ENCODE measurements at places on chromosomes 1 and 21. TPM values are rescaled to one million over a fixed set of nuclear protein-coding genes. Genes with fewer than 3 reads are reported as not detected.

Gene LCE2C
- not detected for total RNA-seq

Gene MATN1
- not detected for total RNA-seq

DNA sequence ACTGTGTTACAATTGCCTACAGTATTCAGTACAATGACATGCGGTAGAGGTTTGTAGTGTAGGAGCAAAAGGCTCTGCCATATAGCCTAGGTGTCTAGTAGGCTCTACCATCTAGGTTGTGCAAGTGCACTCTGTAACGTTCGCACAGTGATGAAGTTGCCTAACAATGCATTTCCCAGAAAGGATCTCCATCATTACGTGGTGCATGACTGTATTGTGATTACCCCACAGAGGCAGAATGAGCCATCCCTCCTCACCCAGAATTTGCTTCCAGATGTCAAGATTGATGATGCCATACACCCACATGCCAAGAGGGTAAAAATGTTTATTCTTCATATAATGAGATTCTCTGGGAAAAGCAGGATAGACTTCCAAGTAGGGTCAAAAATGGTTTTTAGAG lies 199.3 kb upstream of the CTTNBP2NL start:
- DNase-seq, result no peak

DNA sequence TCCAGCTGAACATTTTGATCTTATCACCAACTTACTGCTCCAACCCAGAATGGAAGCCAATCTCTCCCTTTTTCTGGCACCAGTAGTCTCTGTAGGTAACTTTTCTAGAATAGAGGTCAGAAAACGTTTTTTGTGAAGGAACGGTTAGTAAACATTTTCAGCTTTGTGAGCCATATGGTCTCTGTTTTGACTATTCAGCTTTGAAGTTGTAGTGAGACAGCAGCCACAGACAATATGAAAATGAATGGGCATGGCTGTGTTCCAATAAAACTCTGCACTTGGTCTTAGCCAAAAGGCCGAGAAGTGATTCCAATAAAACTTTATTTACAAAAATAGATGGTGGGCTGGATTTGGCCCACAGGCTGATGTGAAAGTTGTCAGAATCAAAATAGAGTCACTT lies 28.9 kb downstream of the MAP10 start:
- DNase-seq, result no peak

DNA sequence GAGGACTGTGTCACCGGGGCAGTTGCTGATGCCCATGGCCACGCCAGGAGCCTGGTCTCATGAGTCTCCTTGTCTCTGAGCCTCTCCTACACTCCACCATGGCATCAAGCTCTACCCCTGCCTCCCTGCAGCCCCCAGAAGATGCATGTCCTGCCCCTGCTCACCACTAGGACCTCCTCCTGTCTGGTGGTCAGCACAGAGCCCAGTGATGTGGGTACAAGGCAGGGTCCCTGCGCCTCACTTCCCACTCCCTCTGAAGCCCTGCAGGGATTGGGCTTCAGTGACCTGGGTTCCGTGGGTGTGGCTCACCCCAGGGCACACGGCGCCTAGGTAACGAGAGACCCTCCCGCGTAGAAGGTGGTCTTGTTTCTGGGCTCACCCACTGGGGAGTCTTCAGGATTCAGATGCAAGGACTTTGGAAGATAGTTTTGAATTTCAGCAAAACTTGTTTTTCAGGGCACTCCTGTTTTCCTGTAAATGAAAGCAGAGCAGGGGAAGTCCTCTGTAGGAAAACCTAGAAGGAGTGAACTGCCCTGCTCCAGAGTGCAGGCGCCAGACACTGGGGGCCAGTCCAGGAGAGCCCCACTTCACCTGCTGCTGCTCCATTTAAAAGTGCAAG lies 2.8 kb downstream of the COL18A1 start:
- DNase-seq, result peak; percentile 73

DNA sequence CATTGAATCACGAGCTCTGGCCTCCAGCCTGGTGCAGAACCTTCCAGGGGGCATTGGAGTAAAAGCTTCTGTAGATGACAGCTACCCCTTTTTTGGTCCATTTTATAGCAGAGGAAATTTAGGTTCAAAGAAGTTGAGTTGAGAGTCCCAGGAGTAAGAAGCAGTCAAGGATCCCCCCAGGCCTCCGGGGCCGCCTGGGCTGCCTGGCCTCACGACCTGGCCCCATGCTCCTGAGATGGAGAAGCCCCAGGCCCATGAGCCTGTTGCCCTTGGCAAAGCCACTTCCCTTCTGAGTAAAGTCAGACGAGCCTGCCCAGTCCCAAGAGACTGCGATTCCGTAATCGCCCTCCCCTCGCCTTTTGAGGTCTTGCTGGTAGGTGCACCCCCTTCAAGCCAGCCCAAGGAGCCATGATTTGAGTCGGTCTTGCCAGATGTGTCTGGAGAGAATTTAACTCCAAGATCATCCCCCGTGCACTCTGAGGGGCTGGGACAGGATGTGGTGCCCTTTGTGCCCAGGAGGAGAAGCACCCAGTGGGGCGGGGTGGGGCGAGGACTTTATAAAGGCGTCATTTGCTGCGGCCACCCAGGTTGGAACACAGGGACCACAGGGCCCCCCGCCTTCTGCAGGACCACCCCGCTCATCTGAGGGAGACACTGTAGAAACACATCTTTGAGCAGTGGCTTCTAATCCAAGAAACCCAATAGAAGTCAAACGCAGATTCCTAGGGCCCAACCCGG lies 30.1 kb downstream of the PDE9A start:
- DNase-seq, result no peak

GRCh38 chr1:13900583-13900982 lies 200.6 kb downstream of the PRDM2 start:
- no peak for DNase-seq

GRCh38 chr1:16882986-16883385 lies 12.8 kb upstream of the RNU1-2 start:
- no peak for DNase-seq

DNA sequence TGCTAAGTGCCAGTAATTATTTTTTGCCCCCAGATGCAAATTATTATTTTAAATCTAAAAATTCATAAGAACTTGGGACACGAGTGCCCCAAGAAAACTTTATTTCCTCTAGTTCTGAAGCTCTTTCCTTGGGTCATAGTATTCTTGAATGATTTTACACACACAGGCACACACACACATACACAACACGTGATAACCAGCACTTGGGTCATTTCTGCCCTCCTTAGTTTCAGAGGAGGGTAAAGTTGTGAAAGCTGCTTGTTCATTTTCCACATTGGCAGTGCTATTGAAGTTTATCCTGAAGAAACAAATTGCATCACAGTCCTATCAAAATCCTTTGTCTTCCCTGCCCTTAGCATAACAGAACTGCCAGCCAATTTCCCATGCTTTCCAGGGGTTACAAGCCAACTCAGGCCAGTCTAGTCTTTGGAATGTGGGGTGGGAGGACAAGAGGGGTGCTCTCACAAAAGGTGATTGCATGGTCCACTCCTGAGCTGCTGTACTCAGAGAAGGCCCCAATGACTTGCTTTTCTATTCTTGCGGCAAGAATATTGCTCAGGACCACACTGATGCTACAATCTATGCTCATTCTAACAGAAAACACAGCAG lies 98.5 kb upstream of the POGK start:
- no peak for DNase-seq

Gene FAM151A
- not detected for total RNA-seq

DNA sequence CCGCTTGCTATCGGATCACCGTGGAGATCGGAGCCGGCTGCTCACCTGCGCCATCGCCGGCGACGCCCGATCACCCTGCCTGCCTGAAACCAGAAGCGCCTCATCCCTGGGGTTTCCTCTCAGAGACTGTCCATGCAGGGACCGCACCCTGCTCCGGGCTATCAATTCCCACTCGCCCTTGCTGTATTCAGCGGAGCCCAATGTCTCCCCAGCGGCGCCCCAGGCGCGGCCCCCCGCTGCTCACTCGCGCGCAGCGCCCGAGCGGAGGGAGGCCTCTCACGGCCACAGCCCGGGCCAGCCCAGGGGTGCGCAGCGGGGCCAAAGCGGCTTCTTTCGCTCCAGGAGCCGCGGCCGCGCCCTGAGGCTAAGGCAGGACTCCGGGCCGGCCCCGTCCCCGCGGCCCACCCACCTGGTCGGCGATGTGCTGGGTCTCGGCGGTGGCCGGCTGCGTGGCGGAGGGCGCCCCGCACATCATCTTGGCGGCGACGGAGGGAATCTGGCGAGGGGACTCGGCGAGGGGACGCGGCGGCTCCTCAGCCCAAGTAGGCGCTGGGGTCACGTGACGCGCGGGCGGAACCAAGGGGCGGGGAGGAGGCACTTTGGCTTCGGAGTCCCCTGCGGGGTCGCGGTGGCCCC lies at the start of gene CSTB:
TSS of gene CSTB (minus strand) at position 514 of the 636 bp plus-strand sequence. CDS start at position 475, 39 bp downstream.
- DNase-seq, result peak; percentile 95

DNA sequence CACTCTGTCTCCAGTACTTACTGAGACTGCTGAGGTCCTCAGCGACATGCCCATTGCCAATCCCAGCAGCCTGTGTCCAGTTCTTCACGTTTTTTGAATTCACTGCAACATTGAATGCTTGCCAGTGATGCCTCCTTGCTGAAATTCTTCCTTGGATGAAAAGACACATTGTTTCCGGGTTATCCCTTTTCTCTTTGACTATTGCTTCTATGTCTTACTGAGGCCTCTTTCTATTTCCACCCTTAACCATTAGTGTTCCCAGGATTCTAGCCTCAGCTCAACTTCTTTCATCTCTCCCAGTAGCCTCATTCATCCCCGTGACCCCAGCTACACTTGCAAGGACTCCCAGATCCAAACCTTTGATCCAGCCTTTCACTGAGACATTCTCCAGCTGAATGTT lies 46.5 kb upstream of the KIF26B start:
- no peak for DNase-seq

- no peak for DNase-seq
These were observed 7.9 kb downstream of the MYOG start for GRCh38 chr1:203077956-203078355.

GRCh38 chr21:21864321-21864840 lies 866.2 kb downstream of the NCAM2 start:
- DNase-seq, result no peak

DNA sequence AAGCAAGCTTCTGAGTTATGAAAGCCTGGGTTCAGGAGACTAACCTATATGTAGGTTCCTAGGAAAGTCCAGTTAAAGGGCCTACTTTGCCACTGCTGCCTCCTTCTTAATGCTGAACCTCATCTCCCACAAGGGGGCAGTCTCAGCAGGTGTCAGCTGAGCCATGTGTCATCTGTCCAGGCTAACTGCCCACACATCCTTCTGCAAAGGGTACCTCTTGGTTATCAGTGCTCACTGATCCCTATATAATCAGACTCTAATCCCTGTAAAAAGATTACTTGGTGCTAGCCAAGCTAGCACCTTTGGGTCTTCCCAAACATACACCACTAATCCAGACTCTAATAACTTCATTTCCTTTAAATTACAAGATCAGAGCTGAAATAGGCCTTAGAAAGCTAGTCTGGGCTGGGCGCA lies 9.0 kb downstream of the PRDX1 start:
- DNase-seq, result peak; percentile 90

- peak; percentile 80 for DNase-seq
These were observed at the start of gene CHD5 for GRCh38 chr1:6180268-6180706. Gene CHD5, minus strand, starts transcription at chr1:6180321. Its CDS starts 298 bp downstream, at chr1:6180023.

DNA sequence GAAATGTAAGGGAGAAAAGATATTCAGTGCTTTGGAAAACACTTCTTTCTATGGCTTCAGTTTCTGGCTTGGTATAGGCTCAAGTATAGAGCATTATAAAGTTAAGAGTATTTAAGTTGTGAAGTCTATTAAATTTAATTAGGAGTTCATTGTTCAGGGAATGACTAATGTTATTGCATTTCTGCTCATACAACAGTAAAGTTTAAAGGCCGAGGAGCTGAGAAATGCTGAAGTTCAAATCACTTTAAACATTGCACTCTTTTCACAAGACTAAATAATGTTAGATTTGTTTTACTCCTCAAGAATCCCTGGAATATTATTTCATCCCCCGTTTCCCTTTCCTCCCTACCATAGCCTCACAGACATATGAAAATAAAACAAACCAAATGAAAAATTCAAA lies 30.1 kb downstream of the RGS5 start:
- DNase-seq, result no peak

DNA sequence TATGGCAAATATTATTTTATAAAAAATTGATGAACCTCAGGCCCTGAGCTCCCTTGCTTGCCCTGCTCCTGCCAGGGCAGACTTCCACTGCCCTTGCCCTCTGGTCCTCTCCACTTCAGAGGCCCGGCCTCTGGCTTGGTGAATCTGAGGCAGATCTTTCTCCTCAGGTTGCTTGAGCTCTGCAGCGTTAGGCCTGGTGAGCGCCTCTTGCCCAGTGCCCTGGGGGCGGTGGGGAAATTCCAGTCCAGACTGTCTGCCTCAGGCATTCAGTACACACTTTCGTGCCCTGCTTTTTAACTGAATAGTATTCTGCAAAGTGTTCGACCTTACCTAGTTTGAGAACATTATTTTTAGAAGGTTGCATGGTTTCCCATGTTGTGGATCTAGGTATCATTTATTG lies 98.2 kb downstream of the PCBP3 start:
- DNase-seq, result no peak

Gene SRSF11
- total RNA-seq, result 227 TPM

- DNase-seq, result no peak
These were observed 43.8 kb downstream of the SLC44A3 start for GRCh38 chr1:94863919-94864318.

DNA sequence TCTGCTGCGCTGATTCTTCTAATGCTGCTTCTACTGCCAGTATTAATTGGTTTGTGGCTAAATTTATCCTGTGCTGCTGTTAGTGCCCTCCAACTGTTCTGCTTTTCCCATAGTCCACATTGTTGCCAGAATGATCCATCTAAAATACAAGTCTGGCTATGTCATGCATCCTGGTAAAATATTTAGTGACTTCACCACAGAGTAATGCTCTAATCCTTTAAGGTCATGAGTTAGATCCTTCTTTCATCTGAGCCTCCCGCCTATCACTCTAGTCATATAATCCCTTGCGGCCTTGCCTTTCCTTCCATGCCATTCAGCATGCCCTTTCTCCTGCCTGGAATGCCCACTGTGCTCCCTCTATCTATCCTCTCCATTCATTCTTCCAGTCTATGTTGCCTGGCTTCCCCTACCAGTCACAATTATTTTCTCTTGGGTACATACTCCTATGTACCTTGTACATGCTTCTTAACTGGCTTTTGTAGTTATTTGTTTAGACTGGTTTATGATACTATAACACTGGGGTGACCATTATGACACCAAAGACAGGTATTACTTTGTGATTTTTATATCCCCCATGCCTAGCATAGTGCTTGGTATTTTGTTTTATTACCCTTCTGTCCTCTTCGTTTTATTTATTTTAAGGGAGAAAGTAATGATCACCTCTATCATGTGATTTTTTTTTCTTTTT lies 144.0 kb downstream of the MAGI3 start:
- no peak for DNase-seq

- DNase-seq, result no peak
These were observed 1.1 kb upstream of the MARCKSL1 start for GRCh38 chr1:32336963-32337675.

DNA sequence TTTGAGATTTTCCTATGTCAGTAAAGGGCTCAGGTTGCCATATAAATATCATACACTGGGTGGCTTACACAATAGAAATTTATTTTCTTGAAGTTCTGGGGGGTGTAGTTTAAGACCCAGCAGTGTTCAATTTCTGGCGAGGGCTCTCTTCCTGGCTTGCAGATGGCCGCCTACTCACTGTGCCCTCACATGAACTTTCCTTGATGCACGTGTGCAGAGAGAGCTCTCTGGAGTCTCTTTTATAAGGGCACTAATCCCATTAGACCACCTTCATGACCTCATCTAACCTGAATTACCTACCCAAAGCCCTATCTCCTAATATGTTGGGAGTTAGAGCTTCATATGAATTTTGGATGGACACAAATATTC lies 21.1 kb downstream of the TMEM51 start:
- DNase-seq, result no peak

GRCh38 chr1:107547363-107548155 lies 406.7 kb downstream of the NTNG1 start:
- no peak for DNase-seq

Gene PER3
- 6.1 TPM for total RNA-seq

- DNase-seq, result peak; percentile 75
These were observed 87.0 kb downstream of the SYT14 start for GRCh38 chr1:210024996-210025395.
